Colonic mucosa (tissue), 4 donors: ENCODE measurements at places on chromosomes 1 and 21. TPM values are rescaled to one million over a fixed set of nuclear protein-coding genes. Genes with fewer than 3 reads are reported as not detected.

SLC30A1 gene
- 18.5 TPM for total RNA-seq

CFAP126 gene
- not detected for total RNA-seq

FAM151A gene
- total RNA-seq: 2.8 TPM

RNF223 gene
- total RNA-seq: 5.1 TPM

PIK3R3 gene
- total RNA-seq: 8.2 TPM

EVA1B gene
- total RNA-seq: 8.7 TPM

MCOLN2 gene
- 21.6 TPM for total RNA-seq

GOLT1A gene
- total RNA-seq: 6.7 TPM

UTP11 gene
- 18.4 TPM for total RNA-seq

UBASH3A gene
- 1.5 TPM for total RNA-seq
